ENCODE measurements at places on chromosomes 13 and 19.
A peak's percentile ranks its signal among the peaks of the same experiment; 100 is the strongest.

GRCh38 chr19:35963514-35963913 is 27.3 kb downstream of the LRFN3 start:
- no peak for DNase-seq

GRCh38 chr13:105597573-105597972 is 937.9 kb downstream of the EFNB2 start:
- DNase-seq, result no peak

DNA sequence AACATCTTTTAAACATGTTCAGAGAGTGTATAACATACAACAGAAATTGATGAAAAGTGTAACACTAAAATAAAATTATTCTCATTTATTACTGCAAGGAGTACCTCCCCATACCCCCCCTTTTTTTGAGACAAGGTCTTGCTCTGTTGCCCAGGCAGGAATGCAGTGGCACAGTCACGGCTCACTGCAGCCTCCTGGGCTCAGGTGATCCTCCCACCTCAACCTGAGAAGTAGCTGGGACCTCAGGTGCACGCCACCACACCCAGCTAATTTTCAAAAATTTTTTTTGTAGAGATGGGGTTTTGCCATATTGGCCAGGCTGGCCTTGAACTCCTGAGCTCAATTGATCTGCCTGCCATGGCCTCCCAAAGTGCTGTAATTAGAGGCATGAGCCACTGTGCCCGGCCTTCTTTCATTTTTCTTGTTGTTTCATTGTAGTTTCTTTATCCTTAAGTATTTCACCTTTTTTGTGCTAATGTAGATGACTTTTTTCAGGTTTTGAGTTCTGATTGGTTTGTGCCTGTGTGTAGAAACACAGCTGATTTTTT is 28.3 kb downstream of the GATAD2A start:
- DNase-seq, result no peak

- DNase-seq, result no peak
Measured at GRCh38 chr13:98761126-98761985, 8.9 kb upstream of the SLC15A1 start.

DNA sequence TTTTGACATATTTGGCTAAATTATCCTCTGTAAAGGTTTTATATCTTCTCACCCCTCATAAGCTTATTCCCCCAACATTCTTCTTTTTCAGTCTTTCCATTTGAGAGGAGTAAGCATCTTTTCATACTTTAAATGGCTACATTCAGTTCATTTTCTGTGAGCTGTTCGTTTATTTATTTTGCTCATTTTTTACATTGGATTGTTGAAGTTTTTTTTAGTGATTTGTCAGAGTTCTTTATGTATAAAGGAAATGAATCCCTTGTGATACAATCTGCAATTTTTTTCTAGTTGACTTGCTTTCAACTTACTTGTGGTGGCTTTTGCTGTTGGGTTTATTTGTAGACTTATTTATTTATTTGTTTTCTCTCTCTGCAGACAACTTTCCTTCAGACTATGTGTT is 250.3 kb downstream of the DLEU7 start:
- DNase-seq, result peak; percentile 6

- DNase-seq, result peak; percentile 53
Measured at GRCh38 chr13:75986818-75987217, 350.7 kb downstream of the LMO7 start.

DNA sequence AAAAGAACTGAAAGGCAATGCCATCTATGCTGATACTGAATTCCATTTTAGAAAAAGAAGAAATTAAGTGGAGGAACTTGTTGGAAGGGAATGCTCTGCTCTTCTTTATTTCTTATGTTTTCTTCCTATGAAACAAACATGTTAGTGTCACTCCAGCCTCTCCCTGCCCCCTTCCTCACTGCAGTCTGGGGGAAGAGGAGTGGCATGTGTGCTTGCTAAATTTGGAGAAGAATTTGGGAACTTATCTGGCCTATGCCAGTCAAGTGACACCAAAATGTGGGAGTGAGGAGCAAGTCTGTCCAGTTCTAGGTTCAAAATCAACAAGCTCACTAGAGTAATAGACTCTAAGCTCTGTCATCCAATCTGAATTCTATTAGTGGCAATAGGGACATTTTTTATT is 214.6 kb downstream of the RBM26 start:
- DNase-seq, result no peak

DNA sequence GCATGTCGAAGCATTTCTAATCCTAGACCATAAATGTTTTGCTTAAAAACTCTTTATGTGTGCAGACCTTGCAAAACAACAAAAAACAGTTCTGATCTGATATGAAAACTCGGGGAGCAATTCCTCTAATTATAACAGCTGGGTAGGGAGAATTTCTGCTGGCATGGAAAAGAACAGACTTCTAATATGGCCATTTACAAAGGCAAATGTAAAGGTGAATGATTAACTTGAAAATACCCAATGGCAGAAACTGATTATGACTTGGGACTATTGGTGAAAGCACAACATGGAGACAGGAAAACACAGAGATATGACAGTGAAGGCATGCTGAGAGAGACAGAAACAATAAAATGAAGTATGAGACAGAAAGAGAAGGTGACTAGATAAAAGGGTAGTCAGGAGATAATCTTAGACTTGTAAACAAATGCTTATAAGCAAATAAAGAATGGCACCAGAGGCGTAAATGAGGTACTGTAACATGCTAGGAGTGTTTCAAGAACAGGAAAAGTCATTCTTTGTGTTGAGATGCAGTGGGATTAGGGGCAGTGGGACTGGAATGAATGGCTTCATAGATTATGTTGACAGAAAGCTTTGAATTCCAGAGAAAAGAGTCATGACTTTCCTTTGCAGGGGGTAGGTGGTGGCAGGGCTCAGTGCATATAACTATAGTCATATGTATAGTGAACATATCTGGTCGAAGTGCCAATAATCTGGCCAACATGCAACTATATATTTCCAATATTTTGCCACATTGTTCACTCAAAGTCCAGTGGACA is 393.0 kb downstream of the ITGBL1 start:
- no peak for DNase-seq

GRCh38 chr13:100131863-100132574 is 43.1 kb downstream of the PCCA start:
- no peak for DNase-seq

- DNase-seq, result peak; percentile 41
Measured at GRCh38 chr19:5679289-5680083, 830 bp downstream of the MICOS13 start.

DNA sequence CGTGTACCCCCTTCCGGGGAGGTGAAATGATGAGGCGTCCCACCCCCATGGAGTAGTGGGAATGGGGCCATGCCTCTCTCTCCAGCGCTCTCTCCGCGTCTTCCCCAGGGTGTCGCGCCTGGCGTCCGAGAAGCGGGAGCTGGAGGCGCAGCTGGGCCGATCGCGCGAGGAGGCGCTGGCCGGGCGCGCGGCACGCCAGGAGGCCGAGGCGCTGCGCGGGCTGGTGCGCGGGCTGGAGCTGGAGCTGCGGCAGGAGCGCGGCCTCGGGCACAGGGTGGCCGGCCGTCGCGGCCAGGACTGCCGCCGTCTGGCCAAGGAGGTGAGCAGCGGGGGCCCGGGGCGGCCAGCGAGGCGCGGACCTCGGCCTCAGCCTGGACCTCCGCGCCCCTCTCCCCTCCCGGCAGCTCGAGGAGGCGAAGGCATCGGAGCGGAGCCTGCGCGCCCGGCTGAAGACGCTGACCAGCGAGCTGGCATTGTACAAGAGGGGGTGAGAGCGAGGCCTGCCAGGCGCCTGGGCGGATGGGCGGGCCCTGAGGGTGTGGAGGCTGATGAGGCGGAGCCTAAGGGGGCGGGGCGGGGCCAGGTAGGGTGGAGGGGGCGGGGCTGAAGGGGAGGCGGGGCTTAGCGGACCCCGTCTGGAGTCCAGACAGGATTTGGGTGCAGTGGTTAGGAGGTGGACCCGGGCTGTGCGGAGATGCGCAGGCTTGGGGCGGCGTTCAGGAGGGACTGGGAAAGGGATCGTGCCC is 7.7 kb downstream of the PGLYRP1 start:
- DNase-seq, result no peak

DNA sequence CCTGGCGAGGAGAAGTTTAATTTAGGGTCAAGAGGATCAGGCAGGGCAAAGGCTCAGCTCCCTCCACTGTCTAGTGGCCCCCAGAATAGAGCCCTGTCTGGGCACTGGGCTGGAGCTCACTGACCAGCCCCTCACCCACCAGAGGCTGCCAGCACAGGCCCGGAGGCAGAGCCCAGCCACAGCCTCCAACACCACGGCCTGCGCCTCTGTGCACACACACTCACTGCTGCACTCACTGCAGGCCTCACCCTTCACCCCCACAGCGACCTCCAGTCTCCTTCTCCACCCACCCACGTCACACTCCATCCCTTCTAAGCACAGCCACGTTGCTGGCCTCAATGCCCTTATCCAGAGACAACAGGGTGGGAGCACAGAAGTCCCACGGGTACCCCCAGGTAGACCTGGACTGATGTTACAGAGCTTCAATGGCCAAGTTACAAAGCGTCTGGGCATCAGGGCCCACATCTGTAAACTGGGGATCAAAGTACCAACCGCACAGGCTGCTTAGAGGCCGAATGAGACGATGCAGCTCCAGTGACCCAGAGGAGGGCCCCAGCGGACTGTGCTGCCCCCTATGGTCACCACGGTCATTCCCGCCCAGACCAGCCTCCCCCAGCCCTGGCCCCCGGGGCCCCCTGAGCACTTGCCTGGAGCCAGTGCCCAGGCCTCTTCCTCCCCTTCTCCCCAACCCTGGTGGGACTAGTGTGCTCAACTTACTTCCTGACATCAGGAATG is 4.5 kb upstream of the PRKD2 start:
- no peak for DNase-seq

GRCh38 chr13:111219950-111220349 is 100.5 kb upstream of the TEX29 start:
- DNase-seq, result no peak

DNA sequence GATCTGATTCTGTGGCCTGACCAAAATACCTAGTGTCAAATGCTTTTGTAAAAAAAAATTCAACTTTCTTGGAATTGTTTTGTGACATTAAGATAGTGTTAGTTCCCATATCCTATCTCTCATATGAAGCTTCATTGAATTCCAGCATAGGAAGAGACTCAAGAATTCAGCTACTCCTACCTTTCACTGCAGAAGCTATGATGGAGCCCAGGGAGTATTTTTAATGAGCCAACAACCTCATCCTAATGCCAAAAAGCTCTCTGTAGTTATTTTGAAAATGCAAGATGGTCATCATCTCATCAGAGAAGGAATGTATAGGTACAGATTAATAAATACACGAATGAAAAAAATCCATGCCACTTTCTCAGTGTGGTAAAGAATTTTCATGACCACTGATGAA is 431.2 kb upstream of the SGCG start:
- no peak for DNase-seq

GRCh38 chr19:55079400-55080038 is 3.9 kb downstream of the EPS8L1 start:
- DNase-seq, result no peak

DNA sequence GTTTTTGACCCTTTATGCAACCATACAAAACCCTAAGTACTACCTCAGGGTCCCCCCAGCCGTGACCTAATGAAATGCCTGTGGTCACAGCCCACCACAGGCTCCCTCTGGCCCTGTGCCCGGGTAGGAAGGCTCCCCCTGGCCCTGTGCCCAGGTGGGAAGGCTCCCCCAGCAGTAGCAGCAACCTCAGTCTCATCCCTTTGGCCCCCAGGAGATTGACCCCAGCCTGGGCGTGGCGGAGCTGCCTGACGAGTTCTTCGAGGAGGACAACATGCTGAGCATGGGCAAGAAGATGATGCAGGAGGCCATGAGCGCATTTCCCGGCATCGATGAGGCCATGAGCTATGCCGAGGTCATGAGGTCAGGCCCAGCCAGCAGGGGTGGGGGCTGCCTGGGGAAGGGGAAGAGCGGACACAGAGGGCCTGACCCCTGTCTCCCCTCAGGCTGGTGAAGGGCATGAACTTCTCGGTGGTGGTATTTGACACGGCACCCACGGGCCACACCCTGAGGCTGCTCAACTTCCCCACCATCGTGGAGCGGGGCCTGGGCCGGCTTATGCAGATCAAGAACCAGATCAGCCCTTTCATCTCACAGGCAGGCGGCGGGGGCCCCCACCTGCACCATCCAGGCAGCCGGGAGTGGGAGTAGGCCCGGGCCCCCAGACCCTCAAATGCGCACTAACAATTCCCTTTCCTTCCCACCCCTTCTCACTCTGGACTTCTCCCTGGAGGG is 6.3 kb upstream of the BEST2 start:
- DNase-seq, result no peak

DNA sequence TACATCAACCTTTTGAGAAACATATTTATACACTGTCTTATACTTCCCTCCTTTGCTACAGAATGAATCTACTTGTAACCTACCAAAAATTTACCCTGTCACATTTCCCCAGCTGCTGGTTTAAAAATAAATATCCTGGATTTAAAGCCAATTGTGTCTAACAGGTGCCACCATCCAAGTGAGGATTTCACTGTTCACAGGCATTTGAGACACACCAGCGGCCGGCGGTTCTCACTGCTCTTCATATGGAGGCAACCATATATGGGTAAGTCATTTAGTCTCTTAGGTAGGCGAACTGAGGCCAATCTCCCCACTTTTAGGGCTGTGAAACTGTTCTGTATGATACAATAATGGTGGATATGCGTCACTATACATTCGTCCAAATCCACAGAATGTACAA is 26.2 kb downstream of the SLC25A30 start:
- no peak for DNase-seq

- no peak for DNase-seq
Measured at GRCh38 chr19:29259867-29260281, 46.9 kb upstream of the UQCRFS1 start.

GRCh38 chr13:45282994-45283393 is 58.0 kb downstream of the TPT1 start:
- DNase-seq, result no peak

GRCh38 chr13:91745967-91746366 is 347.5 kb downstream of the GPC5 start:
- DNase-seq, result no peak

- DNase-seq, result no peak
Measured at GRCh38 chr13:24135674-24136300, 24.7 kb upstream of the SPATA13 start.

- DNase-seq, result no peak
Measured at GRCh38 chr19:50465000-50465399, 11.3 kb upstream of the EMC10 start.

GRCh38 chr13:43272851-43273250 is 249.5 kb downstream of the DNAJC15 start:
- DNase-seq, result no peak

All from NAMALWA (cell line).